Activated naive CD8-positive, alpha-beta T cell treated with anti-CD3 and anti-CD28 coated beads for 36 hours (primary cell): ENCODE measurements at places on chromosomes 6 and 20. TPM values are rescaled to one million over a fixed set of nuclear protein-coding genes. Genes with fewer than 3 reads are reported as not detected.
A peak's percentile ranks its signal among the peaks of the same experiment; 100 is the strongest.

- peak; percentile 77 for DNase-seq
Observed at GRCh38 chr6:27495386-27496135, 22.7 kb upstream of the ZNF184 start.

DNA sequence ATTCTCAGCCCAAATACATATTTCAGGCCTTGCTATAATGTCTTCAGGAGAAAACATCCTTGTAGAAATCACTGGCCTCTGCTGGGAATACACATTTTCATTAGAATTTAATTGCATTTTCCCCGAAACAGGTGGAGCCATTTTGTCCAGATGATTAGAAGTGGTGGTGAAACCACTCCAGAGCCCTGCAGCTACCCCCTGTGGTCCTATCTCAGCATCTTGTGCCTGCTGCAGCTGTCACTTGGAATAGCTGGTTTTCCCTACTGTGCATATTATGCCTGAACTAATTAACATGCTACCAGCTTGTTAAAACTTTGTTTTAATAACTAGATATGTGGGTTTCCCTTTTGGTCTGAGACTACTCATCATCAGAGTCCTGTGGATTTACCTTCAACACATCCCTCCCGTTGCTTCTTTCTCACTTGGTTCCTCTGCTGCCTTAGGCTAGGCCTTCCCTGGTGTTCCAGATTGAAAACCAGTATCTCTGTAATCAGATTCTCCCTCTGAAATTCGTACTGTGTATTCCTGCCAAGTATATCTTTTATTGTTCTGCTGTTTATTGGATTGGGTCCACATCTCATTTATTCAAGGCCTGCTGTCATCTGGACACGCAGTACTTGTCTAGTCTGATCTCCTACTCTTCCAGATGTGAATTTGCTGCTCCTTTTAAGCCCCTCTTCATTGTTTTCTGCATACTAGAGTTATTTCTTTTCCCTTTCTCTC is 15.2 kb downstream of the DNAH8 start:
- no peak for DNase-seq

GRCh38 chr20:560680-561079 is 17.1 kb upstream of the CSNK2A1 start:
- no peak for DNase-seq

GRCh38 chr20:53282217-53282955 is 310.2 kb downstream of the TSHZ2 start:
- DNase-seq, result no peak

Gene ZKSCAN4
- 5.0 TPM for total RNA-seq

DNA sequence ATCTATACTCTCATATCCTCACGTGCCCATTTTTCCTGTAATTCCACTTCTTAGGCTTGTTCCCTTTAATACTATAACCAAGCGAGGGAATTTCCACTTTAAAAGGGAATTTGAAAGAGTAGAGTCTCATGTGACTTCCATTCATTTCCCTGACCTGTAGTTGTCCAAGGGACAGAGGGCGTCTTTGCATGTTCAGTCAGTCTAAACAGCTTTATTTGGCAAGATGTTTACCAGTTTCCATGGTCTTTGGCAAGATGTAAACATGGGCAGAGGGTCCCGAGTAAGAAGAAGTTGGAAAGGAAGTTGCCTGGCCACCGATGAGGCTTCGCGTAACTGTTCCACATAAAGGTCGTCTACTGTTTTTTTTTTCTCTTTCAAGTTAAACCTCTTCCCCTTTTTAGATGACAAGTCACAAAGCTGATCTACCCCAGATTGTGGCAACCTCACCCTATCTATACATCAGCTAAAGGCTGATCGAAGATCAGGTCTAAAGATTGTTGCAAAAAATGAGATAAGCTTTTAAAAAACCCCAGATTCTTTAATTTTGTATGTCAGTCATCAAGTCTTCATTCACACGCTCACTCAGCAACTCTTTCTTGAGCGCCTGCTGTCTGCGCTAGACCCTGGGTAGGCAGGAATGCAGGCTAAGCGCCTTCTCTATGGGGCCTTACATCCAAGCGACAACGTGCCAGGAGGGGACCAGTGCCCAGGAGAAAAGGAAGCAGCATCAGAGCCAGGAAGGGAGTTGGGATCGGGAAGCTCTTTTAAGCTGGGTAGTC is 31.7 kb upstream of the CCR6 start:
- no peak for DNase-seq

Gene HLA-DQB1
- 17.5 TPM for total RNA-seq

Gene ESR1
- total RNA-seq, result 1.1 TPM

Gene TBX18
- not detected for total RNA-seq

- DNase-seq, result no peak
Observed at GRCh38 chr20:40771308-40771610, 82.2 kb upstream of the MAFB start.

- no peak for DNase-seq
Observed at GRCh38 chr20:49388744-49389143, 93.7 kb downstream of the KCNB1 start.

Gene PNLDC1
- 0.31 TPM for total RNA-seq

GRCh38 chr6:38459291-38459690 is 180.4 kb downstream of the BTBD9 start:
- DNase-seq, result no peak

Gene RIPOR2
- total RNA-seq, result 75.2 TPM

GRCh38 chr6:108452711-108453195 is 108.0 kb upstream of the FOXO3 start:
- no peak for DNase-seq

- no peak for DNase-seq
Observed at GRCh38 chr6:91099479-91099878, 512.6 kb upstream of the MAP3K7 start.

GRCh38 chr6:40347571-40348011 is 239.6 kb downstream of the LRFN2 start:
- no peak for DNase-seq

- no peak for DNase-seq
Observed at GRCh38 chr20:7371518-7372163, 568.6 kb downstream of the HAO1 start.

GRCh38 chr6:21085211-21085610 is 508.3 kb upstream of the SOX4 start:
- DNase-seq, result no peak

DNA sequence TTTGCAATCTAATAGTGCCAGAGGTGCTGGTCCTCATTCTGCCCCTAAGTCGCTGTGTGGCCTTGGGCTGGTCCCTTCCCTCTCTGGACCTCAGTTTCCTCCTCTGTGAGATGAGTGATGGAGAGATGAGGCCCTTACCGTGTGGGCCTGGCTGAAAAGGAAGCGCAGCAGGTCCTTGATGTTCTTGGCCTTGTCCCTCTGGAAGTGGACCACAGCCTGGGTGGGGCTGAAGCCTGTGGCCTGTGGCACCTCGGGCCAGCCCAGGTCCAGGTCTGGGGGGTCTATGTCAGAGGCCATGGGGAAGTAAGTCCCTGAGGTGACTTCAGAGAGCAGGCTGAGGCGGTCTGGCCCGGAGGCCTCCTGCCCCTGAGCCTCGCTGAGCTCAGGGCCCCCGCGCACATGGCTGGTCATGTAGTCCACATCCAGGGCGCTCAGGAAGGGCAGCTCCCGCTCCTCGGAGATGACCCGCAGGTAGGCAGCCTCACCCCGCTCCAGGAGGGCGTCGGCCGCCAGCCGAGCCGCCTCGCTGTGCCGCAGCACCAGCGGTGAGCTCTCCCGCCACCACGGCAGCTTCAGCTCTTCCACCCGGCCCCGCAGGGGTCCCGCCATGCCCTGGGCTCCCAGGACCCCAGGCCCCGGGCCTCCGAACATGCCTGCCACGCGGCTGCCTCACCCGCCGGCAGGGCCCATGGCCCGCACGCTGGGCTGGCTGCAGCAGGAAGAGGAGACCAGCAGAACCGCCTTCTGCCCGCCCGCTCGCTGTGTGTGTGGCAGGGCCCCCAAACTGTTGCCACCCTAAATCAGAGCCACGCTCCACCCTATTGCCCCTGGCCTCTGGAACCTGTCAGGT is at the start of gene FAM83C:
Gene FAM83C, minus strand, starts transcription at position 772 of the 850 bp plus-strand sequence. Its CDS starts 121 bp downstream, at position 651.
- DNase-seq, result no peak

DNA sequence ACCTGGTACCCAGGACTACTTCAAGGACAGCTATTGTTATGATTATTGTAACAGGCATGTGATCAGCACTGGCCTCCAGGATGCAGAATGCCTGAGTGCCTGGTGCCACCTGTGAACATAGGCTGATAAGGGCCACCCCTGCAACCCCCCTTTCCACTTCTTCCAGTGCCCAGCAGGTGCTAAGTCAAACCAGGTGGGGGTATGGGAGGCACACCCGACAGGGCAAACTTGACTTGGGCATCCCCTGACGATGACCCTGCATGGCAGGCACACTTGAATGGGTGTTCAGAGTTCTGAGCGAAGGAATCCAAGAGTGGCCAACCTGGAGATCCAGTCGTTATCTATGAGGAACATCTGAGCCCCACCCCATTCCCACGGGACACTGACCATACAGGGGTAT is 3.4 kb downstream of the ADA start:
- DNase-seq, result no peak

DNA sequence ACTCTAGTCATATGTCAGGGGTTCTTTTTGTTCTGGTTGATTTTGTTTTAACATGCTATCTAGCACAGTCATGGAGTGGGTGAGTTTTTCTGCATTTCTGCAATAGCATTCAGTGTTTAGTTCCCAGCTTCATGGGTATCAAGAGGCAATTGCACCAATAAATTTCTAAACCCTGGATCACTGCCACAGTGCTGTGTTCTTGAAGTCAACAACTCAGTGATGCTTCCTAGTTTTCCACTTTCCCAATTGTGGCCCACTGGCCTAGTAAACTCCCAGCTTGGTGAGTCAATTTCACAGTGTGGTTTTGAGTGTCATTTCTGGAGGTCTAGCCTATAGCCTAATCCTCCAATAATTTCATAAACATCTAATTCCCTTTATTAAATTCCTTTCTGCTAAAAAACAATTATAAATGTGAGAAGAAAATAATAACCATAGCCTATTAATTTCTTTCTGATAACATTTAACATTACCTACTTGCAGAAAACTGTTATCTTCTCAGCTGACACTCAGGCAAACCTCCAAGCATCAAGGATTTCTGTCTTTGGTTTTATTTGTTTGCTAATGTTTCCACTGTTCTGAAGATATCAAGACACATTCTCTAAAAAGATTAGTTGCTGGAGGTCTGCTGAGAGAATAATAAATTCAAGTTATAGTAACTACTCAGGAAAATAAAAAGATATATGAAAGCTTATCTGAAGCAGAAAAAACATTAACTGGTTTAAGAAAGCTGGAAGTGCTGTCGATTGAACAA is 89.9 kb downstream of the PDE7B start:
- no peak for DNase-seq

DNA sequence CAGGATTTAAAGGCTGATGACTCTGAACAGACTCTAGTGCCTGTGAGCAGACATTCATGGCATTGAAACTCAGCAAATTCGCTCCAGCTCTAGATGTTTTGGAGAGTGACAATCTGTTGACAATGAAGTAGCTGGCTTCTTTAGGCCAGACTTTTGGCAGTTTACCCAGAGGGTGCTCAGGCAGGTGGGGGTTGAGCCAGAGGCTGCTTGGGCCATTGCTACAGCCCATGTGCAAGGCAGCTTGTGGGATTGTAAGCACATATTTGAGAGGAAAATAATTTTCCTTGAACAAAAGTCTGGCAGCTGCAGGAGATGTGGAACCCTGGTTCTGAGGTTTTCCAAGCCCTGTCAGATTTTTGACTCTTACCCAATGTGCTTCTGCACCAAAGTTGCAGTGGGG is 311.6 kb downstream of the CDC5L start:
- DNase-seq, result no peak

Gene GPX5
- total RNA-seq, result not detected

DNA sequence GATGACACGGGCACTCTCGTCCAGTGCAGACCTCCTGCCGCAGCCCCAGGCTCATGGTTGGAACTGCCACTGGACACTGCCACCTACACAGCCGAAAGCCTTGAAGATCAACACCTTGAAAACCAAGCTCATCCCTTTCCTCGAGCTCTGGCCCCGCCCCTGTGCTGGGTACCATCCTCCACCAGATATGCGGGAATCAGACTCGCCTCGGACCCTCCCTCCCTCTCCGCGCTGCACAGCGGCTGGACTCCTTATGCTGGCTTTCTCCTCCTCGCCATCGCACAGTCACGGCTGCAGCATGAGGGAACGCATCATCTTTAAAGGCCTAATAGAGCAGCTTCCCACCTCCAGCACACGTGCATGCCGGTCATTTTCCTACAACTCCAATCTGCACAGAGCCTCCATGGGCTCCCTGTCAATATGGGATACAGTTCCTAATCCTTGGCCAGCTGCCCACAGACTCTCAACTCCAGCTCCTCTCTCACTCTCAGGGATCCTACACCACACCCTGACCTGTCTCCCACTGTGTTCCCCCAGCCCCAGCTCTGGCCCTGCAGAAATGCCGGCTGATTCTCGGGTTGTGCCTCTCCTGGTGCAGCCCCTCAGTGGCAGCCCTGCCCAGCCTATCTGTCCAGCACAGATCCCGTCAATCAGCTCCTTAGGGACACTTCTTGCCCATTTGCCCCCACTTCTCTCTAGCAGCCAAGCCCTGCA is 23.2 kb downstream of the TXNDC5 start:
- no peak for DNase-seq

Gene HTR1B
- total RNA-seq, result not detected

Gene MATN4
- total RNA-seq, result 0.64 TPM

DNA sequence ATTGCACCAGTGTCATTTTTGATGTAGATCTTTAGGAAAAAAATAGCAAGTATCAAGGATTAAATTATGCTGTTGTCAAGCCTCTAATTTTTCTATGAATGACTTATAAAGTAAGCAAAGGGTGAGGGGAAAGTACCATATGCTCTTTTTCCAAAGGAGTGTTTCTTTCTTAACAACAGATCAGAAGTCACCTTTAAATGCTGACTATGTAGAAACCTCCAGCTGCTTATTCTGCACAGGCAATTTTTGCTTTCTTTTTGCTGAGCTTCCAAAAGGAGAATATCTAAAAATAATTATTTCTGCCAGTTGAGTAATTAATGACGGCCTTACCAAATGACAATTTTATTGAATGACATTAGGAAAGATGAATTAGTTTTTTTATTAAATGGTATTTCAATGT is 390.6 kb upstream of the MANEA start:
- no peak for DNase-seq

Gene WFDC5
- total RNA-seq, result not detected

Gene SLC35D3
- not detected for total RNA-seq

Gene ECT2L
- total RNA-seq, result not detected

DNA sequence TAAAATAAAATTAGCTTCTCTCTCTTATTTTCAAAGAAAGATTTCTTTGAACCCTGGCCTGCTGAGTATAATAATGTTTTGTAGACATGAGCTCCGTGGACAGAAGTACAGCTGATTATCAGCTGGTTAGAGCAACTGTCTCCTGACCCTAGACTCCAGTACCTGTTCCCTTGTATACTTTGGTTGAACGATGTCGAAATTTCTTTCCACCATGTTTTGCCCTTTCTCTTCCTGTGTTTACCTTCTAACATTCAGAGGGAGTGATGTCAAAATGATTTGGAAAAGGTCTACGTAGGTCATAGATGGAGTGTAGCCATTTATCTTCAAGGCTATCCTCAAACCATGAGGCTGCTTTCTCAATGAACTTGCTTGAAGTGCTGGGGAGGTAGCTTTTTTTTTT is 16.8 kb upstream of the ADTRP start:
- no peak for DNase-seq
